ENCODE measurements at places on chromosomes 1 and 21.

- no peak for DNase-seq
These were observed 10.8 kb upstream of the SMIM12 start for GRCh38 chr1:34870395-34870794.

DNA sequence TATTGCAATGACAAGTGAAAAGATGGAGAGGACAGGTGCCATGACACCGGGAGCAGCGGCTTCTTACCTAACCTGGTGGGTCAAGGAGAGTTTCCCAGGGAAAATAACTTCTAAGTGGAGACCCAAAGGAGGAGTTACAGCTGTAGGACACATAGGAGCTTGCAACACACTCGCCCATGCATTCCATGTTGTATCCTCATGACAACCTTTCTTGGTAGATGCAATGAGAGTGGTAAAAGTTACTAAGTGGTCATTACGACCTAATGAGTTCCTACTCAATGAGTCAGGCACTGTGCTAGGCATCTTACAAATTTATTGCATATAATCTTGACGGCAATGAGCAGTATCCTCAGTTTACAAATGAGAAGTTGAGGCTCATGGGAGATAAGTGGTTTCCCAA, 119.5 kb upstream of the HOOK1 start:
- DNase-seq = no peak

GRCh38 chr1:203638950-203639349, 12.3 kb downstream of the ATP2B4 start:
- DNase-seq = no peak

DNA sequence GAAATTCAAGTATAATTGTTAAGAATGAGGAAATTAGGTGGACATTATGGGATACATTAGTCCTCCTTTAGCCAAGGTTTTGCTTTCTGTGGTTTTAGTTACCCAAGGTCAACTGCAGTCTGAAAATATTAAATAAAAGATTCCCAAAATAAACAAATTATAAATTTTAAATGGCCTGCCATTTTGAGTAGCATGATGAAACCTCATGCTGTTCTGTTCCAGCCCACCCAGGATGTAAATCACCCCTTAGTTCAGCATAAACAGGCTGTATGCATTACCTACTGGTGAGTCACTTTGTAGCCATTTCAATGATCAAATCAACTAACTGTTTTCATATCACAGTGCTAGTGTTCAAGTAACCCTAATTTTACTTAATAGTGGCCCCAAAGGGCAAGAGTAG, 132.5 kb upstream of the LYPLAL1 start:
- DNase-seq = no peak

GRCh38 chr1:168476588-168477385, 67.0 kb downstream of the XCL2 start:
- DNase-seq = no peak

Data from NCI-H2081 treated with DMSO at 0.1 percent for 48 hours (cell line).